ENCODE measurements at places on chromosomes 12 and 14.

DNA sequence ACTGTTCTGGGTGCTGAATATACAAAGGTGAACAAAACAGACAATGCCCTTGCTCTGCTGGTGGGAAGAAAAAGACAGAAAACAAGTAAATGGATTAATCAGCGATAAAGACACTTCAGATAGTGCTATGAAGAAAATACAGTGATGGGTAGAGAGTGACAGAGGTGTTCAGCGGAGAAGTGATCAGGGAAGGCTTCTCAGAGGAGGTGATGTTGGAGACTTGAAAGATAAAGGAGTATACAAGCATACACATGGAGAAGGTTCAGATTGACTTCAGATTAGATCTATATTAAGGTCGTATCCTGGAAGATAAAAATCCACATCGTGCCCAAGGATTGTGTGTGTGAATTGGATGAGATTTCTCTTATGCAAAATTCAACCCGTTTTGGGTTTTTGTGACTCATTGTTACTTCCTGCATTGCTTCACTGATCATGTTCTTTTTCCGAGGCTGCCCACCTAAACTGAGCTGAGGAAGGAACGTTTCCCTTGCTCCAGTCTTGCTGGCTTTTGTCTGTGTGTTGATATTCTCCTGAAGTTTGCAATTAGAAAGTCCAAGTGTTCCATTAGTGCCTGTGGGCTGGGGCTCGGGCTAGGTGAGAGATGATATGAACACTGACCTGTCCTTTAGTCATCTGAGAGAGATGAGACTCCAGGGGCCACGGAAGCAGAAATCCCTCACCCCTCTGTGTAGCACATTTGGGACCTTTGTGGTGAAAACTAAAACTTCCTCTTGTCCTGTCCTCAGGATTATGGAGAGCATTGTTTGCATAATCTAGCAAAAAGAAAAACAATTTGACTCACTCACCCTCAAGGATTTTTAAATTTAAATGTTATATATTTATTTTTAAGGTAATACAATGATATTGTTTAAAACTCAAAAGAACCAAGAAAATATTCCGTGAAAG lies 27.6 kb downstream of the PLXNC1 start:
- DNase-seq, result no peak

GRCh38 chr14:103020271-103021170 lies 36.8 kb downstream of the CDC42BPB start:
- DNase-seq, result no peak

DNA sequence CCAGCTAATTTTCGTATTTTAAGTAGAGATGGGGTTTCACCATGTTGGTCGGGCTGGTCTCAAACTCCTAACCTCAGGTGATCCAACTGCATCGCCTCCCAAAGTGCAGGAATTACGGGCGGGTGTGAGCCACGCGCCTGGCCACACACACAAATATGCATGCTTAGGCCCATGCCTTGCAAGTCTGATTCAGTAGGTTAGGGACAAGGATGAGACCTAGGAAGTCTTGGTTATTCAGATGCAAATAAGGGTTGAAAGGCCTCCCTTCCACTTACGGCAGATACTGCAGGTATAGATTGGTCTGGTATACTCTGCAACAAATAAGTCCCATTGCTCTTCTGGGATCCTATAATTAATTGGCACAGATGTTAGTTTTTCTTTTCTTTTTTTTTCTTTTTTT lies 32.9 kb downstream of the TXNRD1 start:
- DNase-seq, result no peak

- no peak for DNase-seq
Measured at GRCh38 chr12:125399489-125399888, 334.3 kb downstream of the AACS start.

DNA sequence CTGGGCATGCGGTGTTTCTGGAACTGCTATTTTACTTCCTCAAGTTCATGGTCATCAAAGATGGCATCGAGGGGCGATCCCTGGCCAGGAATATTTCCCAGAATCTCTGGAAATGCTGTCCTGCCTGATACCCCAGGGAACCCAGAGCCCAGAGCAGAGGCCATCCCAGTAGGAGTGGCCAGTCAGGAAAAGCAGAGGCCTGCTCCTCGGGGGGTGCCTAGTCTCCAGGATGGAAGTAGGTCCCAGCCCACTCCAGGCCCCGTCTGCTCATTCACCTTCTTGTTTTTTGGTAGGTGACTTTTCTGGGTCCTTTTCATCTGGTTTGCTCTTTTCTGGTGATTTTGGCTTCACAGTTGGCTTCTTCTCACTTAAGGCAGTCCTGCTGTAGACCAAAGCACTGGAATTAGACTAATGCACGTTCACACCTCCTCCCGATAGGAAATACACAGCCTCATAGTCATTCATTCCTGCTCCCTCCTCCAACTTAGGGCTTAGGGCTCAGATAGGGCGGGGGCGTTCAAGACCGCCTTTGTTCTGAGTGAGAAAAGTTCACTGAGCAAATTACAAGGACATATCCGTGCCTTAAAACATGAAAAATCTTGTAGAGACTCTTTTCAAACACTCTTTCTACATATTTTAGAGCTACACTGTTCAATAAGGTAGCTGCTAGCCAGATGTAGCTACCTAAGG lies 51.1 kb downstream of the TRAFD1 start:
- DNase-seq, result no peak

DNA sequence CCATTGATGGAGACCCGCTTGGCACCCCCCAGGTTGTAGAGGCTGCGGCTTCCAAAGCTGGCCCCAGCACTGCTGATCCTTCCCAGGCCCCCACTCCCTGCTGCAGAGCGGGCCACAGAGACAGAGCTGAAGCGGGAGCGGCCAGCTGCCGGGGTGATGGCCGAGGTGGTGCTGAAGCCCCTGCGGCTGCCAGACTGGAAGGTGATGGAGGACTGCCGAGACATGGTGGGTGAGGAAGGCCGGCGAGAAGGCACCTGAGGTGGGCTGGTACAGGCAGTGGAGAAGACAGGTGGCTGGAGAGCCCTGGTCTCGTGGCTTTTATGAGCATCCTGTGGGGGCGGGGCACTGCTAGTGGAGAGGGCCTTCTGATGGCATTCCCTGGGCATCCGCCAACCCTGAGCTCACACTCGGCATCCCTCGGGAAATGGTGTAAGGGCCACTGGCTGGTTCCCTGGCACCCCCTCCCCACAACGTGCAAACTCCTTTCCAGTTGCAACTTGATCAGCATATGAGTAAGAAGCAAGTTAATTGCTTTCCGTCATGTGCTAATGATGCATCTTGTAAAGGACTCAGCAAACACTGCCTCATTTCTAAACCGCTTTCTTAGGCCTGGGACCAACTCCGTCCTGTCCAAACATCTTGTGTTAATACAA lies at the start of gene KRT75:
Gene KRT75 (minus strand): TSS at position 291 of the 653 bp plus-strand sequence. CDS start 67 bp downstream, at position 224.
- no peak for DNase-seq

GRCh38 chr14:103514596-103515421 lies 7.8 kb downstream of the CKB start:
- no peak for DNase-seq
